Islet precursor cell (in vitro differentiated cells): ENCODE measurements at places on chromosomes 1 and 21.

DNA sequence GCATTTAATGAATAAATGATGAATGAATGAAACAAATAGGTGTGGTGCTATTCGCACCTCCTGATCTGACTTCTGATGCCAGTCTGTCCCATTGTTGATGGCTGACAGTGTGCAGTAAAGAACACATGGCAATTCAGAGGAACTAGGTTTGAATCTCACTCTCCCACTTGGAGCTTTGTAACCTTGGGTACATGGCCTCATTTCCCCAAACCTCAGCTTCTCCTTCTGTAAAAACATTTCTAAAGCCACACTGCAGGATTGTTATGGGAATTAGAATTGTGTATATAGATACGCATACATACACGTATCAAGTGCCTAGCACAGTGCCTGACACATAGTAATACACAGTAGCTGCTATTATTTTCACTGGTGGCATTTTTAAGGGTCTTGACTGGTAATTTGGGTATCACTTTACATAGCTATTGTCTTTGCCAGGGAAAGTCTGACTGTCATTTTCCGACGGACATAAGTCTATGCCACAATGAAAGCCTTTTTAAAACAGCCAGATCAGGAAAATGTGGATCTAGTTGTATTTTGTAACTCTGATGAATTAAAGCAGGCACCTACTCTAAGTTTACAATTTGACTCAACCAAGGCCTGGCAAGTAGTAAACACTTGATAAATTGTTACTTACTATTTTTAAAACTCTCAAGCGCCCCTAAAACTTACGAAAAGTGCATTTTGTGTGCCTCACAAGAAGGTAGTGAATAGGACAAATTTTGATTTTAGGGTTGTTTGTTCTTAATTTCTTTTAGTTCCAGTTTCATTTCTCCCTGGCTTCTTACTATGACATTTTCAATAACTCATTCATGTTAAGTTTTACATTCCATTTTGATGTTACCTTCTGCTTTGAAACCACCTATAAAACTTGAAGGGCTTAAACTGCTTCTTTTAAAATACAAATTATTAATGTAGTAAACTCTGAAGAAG is 164.4 kb downstream of the SDCCAG8 start:
- no peak for DNase-seq

- DNase-seq: no peak
These were observed 20.9 kb upstream of the C2CD2 start for GRCh38 chr21:41974752-41975053.

- peak; percentile 71 for DNase-seq
These were observed 26.2 kb downstream of the UBASH3A start for GRCh38 chr21:42429856-42430255.

DNA sequence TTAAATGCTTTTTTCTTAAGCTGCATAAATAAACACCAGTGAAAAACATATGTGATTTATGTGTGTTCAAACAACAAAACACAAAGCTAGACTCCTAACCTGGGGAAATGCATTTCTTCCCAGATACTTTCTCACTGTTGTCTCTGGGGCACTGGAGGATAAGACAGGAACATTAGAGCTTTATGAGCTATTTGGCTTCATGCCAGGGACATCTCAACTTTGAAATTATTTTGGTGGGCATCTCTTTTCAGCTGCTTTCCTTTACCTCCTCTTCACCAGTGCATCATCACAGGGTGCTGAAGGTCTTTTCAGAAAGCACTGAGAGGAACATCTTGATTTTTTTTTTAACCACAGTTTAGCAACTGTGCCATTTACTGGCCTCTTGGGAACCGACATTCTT is 212.9 kb downstream of the DNM3 start:
- DNase-seq: no peak

- DNase-seq: no peak
These were observed 306.0 kb downstream of the ASTN1 start for GRCh38 chr1:176858433-176858916.

GRCh38 chr1:14538335-14538734 is 60.1 kb upstream of the KAZN start:
- DNase-seq: no peak

GRCh38 chr1:13622446-13622845 is 38.8 kb downstream of the PDPN start:
- DNase-seq: no peak

DNA sequence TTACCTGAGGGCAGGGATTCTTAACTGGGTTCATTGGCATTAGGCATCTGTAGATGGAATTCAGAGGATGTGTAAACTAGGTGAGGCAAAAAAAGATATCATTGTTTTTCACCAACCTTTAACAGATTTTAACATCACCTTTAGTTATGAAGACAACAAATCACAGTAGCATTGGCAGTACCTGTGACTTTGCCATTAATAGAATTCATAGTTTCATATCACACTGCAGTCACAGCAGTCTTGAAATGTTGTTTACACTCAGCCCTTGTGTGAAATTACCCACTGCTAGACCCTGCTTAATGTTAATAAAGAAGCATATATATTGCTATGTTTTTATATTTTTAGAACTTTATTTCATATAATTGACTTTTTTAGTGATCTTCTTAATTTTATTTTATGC is 1.7 kb upstream of the INAVA start:
- no peak for DNase-seq

DNA sequence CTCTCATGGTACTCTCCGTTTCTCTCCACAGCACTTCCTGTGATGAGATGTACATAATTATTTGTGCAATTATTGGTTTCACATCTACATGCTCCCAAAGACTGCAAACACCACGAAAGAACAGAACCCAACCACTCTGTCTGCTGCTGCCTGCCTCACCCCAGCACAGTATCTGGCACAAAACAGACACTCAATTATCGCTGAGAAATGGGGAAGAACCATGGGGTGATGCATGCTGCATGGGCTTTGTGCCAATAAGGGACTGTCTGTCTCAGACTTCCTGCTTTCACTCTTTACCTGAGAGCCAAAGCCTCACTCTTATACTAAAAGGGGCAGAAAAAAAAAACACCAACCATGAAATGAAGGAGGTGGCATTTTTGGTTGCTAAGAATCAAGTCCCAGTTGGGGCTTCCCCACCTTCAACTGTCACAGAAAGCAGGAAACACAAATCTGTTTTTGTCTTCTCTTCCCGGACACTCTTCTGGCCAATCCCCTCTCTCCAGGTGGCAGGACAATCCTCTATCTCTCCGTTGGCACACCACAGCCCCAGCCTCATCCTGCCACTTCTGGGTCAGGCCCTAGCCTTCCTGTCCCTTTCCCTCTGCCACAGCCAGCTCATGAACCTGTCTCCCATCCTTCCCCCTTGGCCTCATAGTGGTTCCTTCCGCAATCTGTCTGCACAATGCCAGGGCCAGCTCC is 82.0 kb downstream of the TGFBR3 start:
- no peak for DNase-seq

DNA sequence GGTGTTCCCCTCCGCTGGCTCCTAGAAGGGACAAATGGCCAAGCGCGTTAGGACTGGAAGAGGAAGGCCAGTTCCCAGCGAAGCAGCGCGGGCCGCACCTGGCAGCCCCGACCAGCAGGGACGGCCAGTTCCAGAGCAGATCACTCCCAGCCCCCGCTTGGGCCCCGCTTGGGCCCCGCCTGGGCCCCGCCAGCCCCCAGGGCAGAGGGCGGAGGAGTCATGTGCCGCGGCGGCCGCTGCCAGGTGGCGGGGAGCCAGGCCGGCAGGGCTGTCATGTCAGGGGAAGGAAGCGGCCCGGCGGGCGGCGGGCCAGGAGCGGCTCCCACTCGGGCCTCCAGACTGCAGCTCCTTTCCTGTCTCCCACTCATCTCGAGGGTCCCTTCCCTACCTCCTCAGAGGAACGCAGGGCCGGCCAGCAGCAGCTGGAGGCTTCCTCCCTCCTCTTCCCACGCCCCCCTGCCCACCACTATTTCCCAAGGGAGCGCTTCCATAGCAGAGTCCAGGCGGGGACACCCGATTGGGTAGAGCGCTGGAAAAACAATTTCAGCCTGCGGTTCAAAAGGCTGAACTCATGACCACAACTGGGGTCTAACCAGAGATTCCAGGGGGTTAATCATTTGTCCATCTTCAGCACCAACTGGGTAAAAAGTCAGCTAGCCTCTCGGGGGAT is 16.5 kb downstream of the ZNF697 start:
- peak; percentile 83 for DNase-seq

DNA sequence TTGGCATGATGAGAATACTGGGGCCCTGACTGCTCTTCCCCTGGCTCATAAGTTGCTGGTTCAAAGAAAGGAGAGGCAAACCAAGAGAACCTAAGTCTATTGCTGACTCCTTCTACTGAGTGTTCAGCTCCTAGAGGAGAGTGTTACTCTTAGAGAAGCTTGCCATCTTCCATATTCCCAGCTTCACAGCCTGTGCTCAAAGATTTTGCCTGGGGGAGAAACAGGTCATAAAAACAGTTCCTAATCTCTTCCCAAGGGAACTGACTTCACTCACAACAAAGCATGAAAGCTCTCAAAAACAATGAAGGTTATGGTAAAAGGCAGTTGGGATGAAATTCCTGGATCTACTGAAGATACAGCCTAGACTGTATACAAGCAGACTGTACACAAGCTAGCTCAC is 37.1 kb downstream of the LRRC40 start:
- peak; percentile 57 for DNase-seq

GRCh38 chr1:179973198-179974110 is 18.8 kb downstream of the CEP350 start:
- DNase-seq: no peak

GRCh38 chr21:38499296-38499695 is 1.0 kb upstream of the ERG start:
- no peak for DNase-seq

DNA sequence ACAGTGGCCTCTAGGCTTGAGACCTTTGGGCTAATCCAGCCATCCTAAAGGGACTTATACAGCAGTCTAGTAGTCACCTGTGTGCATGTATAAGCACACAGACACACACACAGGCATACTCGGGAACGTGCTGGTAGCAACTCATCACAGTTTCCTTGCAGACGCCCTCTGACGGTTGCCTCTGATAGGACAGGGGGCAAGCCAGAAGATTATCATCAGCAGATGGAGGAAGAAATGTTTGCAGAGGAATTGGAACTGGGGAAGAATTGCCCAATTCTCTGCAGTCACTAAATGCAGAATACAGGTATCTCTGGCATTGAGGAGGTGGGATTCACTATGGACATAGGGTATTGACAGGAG is 222.2 kb downstream of the C1orf94 start:
- no peak for DNase-seq

DNA sequence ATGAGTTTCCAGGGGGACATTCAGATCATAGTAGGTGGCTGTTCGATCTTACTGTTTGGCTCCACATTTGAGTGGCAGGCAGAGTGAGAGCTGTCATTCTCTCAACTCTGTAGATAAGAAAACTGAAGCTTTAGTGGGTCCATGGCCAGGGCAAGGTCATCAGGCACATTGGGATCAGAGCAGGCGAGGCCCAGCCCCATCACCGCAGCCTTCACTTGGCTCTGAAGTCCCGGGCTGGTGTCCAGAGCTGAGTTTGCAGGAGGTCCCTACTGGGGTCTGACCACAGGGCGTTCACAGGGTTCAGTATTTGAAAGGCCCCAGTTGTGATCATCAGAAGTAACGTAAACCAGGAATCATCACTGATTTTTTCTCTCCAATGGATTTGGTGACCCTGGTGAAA is 76.7 kb downstream of the OBSCN start:
- DNase-seq: peak; percentile 36

DNA sequence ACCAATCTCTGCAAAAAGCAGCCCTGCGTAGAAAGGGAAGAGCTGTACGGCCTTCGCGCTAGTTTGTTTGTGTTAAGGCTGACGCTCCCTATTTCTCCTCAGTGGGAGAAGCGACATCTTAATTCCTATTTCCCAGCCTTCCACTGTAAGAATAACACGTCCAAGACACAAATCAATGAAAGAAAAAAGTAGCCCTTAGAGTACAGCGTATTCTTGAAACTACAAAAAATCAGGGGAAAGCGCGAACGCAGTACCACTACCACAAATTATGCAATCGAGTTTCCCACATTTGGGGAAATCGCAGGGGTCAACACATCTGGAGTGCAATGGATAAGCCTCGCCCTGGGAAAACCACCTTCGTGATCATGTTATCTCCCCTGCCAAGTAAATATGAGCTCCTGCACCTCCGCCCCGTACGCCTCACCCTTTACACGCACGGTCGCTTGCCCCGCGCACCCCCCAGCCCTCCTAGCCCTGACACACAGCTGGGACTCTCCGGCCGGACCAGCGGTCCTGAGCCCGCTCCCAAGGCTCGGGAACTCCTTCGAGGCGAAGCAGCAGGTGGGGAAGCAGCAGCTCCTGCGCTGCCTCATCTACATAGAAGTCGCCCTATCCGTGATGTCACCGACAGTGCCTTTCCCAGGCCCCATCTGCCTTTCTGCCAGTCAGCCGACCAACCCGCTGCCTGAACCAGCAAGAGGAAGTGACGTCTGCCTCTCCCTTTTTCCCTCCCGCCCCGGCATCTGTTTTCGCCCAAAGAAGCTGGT is 94.7 kb downstream of the PPIAL4G start:
- DNase-seq: peak; percentile 96

DNA sequence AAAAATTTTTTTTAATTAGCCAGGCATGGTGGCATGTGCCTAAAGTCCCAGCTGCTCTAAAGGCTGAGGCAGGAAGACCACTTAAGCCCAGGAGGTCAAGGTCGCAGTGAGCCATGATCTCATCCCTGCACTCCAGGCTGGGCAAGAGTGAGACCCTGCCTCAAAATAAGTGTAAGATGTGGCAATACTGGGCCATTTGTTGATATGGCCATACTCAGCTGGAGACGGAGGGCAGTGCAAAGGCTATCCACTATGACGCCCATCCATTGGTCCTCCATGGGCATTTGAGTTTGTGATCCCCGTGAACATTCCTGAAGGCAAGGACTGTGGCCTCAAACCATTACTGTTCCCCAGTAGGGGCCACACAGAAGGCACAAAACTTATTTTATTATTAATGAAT is 1.5 kb downstream of the CASP9 start:
- DNase-seq: peak; percentile 17
